ENCODE measurements at places on chromosomes 1 and 21.

DNA sequence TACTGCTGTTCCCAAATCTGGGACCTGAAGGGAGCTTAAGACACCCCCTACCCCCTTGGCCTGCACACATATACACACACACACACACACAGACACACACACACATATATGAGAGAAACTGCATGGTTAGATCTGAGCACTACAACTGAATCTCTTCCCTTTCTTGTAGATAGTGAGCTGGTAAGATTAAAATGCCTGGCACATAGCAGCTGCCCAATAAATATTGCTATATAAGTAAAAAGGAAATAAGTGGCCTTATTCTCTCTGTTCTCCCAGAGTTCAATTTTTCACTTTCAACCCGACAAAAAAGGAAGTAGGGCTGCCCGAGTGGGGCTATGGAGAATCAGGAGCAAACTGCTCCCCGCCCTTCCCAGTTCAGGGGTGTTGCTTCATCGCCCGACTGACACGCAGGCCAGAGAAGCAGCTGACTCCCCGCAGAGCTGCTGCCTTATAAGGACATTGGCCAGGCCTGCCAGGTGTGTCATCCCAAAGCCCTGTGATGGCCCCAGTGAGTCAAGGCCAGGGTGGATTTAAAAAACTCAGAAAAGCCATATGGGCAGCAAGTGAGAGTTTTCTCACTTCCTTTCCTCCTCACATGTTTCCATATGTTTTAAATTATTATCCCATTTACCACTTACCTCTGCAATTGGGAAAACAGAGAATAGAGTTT, 106.5 kb upstream of the SLC44A3 start:
- DNase-seq: peak; percentile 98

DNA sequence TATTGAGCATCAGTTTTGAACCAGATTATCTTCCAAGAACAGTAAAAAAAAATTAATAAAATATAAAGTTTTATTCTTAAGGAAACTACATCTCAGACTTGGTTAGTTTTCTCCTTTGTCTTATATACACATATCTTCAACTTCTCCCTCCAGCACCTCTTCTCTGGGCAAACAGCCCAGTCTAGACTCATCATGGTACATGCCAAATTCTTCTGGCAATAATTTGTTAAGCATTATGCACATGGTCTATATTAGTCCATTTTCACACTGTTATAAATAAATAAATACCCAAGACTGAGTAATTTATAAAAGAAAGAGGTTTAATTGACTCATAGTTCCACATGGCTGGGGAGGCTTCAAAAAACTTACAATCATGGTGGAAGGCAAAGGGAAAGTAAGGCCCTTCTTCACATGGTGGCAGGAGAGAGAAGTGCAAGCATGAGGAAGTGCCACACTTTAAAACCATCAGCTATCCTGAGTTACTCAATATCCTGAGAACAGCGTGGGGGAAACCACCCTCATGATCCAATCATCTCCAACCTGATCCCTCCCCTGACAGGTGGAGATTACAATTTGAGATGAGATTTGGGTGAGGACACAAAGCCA, 108.7 kb upstream of the RNPC3 start:
- DNase-seq: no peak

DNA sequence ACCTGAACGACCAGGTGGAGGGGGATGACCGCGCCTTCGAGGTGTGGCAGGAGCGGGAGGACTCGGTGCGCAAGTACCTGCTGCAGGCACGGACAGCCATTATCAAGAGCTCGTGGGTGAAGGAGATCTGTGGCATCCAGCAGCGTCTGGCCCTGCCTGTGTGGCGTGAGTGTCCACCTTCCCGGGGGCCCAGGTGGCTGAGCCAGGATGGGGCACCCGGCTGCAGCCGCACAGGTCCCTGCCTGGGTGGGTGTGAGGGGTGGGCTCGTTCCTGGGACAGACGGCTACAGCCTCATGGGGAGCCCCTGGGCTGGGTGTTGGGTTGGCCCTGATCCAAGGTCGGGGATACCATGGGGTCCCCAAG, 65.2 kb downstream of the TRIM11 start:
- DNase-seq: no peak

DNA sequence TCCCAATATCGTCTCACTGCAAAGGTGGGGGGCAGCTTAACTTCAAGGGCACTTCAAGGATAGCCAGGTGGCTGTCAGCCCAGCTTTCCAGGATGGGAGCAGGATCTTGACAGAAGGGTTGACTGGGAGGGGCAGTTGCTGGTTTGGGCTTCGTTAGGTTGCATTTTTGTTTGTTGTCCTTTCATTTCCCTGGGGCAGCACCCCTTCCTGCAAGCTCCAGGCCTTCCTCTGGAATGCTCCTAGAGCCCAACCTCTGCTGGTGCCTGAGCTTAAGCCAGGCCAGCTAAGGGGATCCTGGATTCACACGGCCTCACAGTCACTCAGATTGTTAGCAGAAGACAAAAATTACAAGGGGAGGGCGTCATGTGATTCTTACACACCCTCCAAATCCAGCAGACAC, 4.1 kb upstream of the OLIG2 start:
- DNase-seq: no peak

DNA sequence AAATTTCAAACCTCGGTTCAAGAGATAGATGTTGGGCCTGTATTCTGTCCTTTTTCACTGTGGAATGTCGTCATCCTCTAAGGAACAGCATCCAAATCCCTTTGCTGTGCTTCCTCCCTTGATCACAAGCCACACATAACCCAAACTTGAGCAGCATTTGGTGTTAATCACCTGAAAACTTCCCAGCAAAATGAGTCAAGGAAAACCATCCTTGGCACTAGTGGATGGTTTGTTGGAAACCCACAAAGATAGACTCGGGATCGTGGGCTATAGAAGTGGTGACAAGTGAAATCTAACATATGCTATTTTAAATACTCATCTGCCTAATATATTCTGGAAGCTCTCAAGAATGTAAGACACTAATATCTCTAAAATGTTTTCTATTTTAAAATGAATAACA, 459.1 kb downstream of the SETD4 start:
- no peak for DNase-seq

DNA sequence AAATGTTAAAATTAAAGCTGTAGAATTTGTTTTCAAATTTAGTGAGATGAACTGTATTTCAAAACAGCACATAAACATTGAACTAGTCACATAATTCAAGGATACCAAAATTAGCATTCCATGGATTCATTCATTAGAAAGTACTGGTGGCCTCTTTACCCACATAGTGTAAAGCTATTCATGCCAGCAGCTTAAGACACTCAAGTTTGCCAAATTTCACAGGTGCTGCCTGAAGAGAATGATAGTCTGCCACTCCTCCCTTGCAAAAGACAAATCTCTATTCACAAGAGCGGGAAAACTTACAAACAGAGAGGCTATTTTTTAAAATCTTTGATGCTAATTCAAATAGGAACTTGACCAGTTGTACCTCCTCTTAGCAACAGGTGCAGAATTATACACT, 337.0 kb downstream of the BRINP3 start:
- no peak for DNase-seq

- peak; percentile 74 for DNase-seq
Observed at GRCh38 chr1:87980494-87980893, 651.8 kb downstream of the LMO4 start.

GRCh38 chr1:46425726-46426125, 31.6 kb downstream of the FAAH start:
- no peak for DNase-seq

GRCh38 chr21:35170818-35171217, 121.7 kb upstream of the RUNX1 start:
- no peak for DNase-seq

Measured in foreskin keratinocyte (primary cell).